Stimulated activated CD8-positive, alpha-beta memory T cell treated with anti-CD3 and anti-CD28 coated beads, Interleukin-4, amount 100 ng/mL, for 1 hour (primary cell): ENCODE measurements at places on chromosomes 7 and 10.

DNA sequence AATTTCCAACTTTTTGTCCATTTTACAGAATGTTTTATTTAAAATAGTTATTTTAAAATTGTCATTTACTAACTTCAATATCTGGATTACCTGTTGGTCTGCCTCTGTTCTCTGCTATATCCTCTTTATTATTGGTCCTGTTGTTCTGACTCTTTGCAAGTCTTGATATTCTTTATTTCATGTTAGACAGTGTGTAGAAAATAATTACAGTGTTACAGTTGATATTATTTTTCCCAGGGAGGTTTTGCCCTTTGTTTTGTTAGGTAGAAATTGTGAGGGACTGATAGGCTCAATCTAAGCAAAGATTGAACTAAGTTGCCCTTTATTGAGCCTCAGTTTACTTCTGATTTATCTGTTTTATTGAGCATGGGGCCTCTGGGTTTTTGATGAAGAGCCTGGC, 49.4 kb upstream of the CADPS2 start:
- no peak for DNase-seq

DNA sequence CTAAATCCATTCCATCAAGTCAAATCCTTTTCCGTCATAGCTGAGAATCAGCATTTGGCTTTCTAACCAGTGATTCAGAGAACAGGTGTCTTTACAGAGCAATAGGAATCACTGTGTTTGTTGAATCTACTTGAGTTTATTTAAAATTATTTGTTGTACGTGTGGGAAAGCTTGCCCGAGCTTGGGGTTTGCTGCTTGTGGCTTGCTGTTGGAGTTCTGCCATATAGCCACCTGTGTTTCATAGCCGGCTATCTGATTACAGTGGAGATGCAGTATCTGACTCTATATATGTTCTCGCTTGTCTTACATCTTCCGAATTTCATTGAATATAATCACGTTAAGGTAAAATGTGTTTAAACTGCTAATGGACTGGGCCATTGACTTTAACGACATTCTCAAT, 274.3 kb upstream of the MKI67 start:
- DNase-seq: no peak

- DNase-seq: no peak
Observed at GRCh38 chr10:16965740-16966447, 148.7 kb upstream of the RSU1 start.

DNA sequence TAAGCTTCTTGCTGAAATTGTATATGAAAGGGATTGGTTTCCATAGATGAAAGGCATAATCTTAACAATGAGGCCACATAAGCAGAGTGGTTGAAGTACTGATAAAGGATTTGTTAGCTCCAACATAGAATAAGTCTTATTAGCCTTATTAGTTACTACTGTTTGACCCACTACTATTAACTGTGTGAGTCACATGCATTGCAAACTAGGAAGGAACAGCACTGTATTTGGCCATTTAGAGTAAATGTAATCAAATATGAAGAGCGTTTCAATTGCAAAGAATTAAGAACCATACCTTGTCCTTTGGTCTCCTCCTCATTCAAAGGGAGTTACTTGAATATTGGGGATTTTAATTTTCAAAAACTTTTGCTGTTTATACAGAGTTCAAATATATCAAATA, 428.9 kb downstream of the MDFIC start:
- DNase-seq: no peak

- DNase-seq: no peak
Observed at GRCh38 chr10:118818621-118819221, 64.0 kb upstream of the CACUL1 start.

- no peak for DNase-seq
Observed at GRCh38 chr7:28104041-28104541, 76.5 kb downstream of the JAZF1 start.

- DNase-seq: no peak
Observed at GRCh38 chr7:55508221-55509011, 63.9 kb downstream of the VOPP1 start.

GRCh38 chr10:11183015-11183414, 165.3 kb downstream of the CELF2 start:
- DNase-seq: no peak

GRCh38 chr7:1505731-1506550, 1.8 kb upstream of the INTS1 start:
- DNase-seq: no peak

GRCh38 chr10:114719311-114719710, 61.2 kb upstream of the ABLIM1 start:
- DNase-seq: no peak

DNA sequence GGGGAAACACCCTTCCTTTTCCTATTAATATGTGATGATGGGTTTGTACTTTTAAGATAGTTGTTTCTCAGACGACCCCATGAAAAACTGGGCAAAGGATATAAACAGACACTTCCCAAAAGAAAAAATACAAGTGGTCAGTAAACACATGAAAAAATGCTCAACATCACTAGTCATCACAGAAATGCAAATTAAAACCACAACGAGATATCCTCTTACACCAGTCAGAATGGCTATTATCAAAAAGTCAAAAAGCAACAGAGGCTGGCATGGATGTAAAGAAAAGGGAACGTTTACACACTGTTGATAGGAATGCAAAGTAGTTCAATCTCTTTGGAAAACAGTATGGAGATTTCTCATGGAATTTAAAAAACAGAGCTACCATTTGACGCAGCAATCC, 111.4 kb upstream of the ZEB1 start:
- no peak for DNase-seq

- no peak for DNase-seq
Observed at GRCh38 chr10:116753759-116754158, 11.4 kb upstream of the HSPA12A start.

GRCh38 chr10:17644485-17644943, 563 bp downstream of the STAM start:
- DNase-seq: no peak

- no peak for DNase-seq
Observed at GRCh38 chr10:49410365-49411074, 14.6 kb upstream of the DRGX start.

DNA sequence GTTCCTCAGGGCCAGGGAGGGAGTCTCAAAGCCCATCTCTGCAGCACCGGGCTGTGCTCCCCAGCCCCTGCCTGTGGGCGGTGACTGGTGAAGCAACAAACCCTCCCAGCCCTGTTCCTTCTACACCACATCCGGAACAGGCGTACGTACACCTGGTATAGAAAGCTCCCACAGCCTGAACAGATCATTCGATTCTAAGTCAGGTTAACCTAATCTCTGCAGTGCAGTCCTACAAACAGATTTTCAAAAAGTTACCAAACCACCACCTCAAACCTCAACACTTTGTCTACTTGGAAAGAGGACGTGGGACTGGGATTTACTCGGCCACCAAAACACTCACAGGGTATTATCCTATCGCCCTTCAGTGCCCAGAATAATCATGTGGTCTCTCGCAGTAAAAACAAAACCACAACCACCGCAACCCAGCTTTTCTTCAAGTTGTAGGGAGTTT, 238.4 kb downstream of the DIP2C start:
- peak; percentile 7 for DNase-seq

GRCh38 chr7:37410305-37411229, 38.1 kb downstream of the ELMO1 start:
- DNase-seq: no peak

GRCh38 chr10:124164264-124164663, 70.9 kb upstream of the CHST15 start:
- DNase-seq: no peak

GRCh38 chr7:150377196-150377595, 1.9 kb upstream of the ZNF775 start:
- DNase-seq: no peak

DNA sequence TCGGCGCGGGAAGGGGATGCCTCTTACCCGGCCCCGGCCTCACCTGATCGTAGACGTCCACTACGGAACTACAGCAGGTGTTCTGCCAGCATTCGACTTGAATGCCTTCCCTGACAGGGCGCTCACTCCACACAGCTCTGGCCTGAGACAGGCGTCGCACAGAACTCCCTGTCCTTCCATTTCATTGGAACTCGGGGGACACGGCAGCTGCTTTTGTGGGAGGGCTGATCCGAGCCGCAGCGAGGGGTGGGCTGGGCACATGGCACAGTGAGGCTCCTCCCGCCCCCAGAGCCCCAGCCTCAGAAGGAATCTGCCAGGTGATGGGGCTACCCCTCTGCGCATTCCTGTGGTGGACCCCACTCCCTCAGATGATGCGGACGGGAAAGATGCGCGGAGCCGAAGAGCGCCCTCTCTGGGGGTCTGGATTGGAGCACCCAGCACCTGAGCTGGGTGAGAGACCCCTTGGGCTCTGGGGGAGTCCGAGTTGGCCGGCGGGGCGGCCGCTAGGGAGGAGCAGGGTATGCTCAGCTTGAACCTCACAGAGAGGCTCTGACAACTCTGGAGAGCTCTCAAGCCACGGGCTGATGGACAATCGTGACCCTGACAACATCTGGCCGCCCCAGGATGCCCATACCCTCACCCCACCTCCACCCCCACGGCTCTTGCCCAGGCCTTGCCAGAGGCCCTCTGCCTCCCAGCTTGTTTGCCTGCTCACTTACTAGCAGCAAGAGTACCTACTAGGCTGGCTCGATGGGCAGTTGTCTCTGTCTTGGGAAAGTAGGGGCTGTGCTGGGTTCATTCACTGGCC, 36.6 kb downstream of the RASGEF1A start:
- no peak for DNase-seq

DNA sequence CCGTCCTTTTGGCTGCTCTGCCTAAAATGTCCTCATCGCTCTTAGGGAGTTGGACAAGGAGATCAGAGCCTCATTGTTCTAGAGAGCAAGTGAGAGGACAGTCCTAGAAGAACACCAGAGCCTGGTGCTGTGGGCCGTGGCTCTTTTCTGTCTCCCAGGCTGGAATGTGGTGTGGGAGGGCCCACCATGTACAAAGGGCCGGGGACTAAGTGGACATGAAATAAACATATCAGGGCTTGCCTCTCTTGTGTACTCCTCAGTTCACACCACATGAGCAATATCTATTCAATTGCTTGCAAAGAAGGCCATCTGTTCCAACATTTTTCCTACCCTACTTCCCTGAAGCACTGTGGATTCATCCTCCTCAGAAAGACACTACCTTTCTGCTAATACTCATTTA, 510.4 kb downstream of the SUGCT start:
- no peak for DNase-seq

- no peak for DNase-seq
Observed at GRCh38 chr10:104881740-104882139, 240.7 kb downstream of the SORCS3 start.

- DNase-seq: no peak
Observed at GRCh38 chr10:128978211-128978610, 488.8 kb upstream of the MGMT start.

GRCh38 chr10:98045785-98046389, 15.5 kb upstream of the CRTAC1 start:
- DNase-seq: peak; percentile 23

DNA sequence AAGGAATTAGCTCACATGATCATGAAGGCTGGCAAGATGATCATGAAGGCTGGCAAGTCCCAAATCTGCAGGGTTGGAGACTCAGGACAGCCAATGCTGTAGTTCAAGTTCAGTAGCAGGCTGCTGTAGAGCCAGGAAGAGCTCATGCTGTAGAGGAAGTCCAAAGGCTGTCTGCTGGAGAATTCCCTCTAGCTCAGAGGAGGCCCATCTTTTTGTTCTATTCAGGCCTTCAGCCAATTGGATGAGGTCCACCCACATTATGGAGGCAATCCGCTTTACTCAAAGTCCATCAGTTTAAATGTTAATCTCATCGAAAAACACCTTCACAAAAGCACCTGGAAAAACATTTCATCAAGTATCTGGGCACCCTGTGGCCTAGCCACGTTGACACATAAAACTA, 24.8 kb upstream of the FAM171A1 start:
- no peak for DNase-seq

GRCh38 chr7:116574025-116574822, 49.4 kb downstream of the CAV1 start:
- DNase-seq: no peak

DNA sequence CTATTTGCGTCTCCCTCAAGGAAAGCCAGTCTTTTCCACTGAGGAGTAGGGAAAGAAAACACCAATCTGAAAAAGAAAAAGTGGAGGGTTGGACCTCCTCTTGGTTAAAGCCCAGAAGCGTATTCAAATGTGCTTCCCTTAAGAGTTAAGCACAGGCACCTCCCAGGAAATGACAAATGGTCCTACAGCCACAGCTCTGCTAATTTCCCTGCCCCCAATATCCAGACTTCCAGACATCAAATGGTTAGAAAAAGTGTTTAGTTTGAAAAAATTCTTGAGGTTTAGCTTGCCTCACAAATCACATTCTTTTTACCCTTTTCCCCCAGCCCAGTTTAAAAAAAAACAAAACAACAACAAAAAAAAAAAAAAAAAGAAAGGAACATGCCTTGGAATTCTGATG, 19.0 kb upstream of the COL1A2 start:
- no peak for DNase-seq

DNA sequence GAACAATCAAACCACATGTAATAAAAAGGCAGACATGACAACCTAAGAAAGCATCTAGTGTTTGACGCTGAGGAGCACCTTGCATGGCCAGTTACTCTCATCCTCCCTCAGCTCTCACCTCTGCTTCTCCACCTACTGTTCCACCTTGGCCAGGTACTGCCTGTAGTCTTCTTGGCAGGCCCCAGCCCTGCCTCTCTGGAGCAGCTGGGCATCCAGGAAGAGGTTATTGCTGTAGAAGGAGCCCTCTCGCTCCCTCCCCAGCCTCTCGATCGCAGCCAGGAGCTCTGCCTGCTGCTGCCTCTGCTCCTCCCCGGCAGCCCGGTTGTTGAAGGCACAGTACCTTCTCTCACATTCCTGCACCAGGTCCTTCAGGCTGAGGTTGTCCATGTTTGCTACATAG, 9.7 kb downstream of the GIMAP5 start:
- DNase-seq: no peak

DNA sequence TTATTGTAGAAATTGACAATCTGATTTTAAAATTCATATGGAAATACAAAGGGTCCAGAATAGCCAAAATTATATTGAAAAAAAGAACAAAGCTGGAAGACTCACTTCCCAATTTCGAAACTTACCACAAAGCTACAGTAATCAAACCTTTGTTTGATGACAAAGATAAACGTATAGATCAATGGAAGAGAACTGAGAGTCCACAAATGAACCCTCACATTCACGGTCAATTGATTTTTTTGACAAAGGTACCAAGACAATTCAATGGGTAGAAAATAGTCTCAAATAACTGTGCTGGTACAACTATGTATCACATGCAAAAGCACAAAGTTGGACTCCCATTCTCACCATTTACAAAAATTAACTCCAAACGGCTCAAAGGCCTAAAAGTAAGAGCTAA, 8.7 kb downstream of the KPNA7 start:
- no peak for DNase-seq

- DNase-seq: no peak
Observed at GRCh38 chr7:77942431-77942830, 143.9 kb downstream of the PHTF2 start.

GRCh38 chr7:2930310-2931033, 86.4 kb upstream of the GNA12 start:
- DNase-seq: no peak

GRCh38 chr7:19410691-19411090, 265.5 kb upstream of the FERD3L start:
- no peak for DNase-seq

- no peak for DNase-seq
Observed at GRCh38 chr10:114571316-114571999, 86.6 kb downstream of the ABLIM1 start.

- no peak for DNase-seq
Observed at GRCh38 chr7:133613250-133613790, 360.4 kb downstream of the EXOC4 start.
